ELF-1 (cell line): ENCODE measurements at places on chromosomes 1 and 21.
A peak's percentile ranks its signal among the peaks of the same experiment; 100 is the strongest.

DNA sequence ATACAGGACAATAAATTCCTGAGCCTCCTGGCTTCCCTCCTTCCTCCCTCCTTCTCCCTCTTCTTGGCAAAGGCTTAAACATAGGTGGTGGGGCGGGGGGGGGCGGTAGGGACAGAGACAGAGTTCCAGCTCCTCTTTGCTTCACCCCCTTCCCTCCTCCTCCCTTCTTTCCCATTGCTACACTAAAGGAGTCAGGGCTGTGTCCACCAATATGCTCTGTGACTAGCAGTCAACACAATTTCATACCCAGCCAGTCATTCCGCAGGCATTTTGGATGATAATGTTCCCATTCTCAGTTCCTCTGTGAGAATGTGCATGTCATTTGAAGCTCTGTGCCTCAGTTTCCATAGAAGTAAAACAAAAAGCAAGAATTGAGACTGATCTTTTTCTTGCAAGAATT, 1.7 kb downstream of the LMOD1 start:
- no peak for DNase-seq

GRCh38 chr21:26909972-26910371, 56.9 kb downstream of the ADAMTS5 start:
- peak; percentile 64 for DNase-seq

DNA sequence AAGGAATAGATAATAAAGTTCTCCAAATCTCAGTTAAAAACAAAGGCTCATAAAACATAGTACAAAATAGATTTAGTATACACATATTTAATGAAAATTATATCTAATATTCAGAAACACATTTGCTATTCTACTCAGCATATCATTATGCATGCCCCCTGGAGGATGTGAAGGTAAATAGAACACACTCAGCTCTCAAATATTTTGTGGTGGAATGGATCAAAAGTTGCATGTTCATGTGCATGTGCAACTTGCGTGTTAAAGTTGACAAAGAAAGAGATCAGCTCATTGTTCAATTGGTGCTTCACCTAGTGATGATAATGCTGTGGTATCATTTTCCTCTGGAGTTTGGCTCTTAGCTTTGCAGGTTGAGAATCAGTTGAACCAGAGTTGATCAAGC, 4.9 kb upstream of the ZNF644 start:
- DNase-seq = no peak

DNA sequence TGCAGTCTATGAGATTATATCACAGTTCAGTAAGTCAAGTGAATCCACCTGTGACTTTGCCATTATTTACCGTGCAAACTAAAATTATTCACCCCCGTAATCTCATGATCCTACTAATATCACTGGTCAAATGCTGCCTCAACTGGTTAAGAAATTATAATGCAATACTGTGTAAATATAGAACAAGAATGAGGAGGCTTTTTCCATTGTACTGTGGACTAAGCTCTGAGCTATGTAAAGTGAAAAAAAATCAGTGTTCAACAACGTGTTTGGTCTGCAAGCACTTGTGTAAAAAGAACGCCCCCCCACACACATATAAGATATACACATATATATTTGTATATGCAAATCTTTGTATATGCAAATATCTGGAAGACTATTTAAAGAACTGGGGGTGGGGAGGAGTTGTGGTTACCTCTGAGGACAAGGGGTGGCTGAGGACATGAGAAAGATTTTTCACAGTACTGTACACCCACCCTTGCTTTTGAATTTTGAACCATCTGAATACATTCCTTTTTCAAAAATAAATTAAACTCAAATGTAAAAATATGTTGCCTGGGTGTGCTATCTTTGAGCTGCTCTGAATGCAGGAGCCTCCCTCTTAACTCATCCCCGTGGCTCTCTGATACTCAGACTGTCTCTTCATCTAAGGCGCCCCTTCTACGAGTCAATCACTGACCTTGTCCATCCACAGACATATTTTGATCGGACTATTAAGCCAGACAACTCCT, 57.0 kb downstream of the PTP4A2 start:
- DNase-seq = no peak

GRCh38 chr1:41874151-41874719, 44.5 kb downstream of the HIVEP3 start:
- no peak for DNase-seq

DNA sequence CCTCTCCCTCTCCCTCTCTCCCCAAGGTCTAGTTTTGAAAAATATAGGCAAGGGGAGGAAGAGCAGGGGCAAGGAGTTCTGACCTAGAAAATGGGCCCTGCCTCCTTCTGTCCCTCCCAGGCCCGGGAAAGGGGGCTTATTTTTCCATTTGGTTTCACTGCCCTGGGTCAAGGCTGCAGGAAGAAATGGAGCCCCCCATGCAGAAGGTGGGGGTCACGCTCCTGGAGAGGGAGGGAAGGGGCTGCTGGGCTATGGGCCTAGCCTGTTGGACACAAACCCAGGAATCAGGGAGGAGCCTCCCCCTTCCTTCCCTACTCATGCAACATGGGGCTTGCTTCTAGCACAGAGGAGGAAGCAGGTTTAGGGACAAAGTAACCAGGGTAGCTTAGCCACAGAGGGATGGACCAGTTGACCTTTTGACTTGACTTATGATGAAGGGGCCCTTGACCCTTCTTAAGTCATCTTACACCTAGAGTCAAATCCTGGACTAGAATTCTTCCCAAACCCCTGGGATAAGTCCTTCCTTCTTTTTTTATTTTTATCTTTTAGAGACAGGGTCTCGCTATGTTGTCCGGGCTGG, 70.4 kb upstream of the SSBP3 start:
- no peak for DNase-seq

DNA sequence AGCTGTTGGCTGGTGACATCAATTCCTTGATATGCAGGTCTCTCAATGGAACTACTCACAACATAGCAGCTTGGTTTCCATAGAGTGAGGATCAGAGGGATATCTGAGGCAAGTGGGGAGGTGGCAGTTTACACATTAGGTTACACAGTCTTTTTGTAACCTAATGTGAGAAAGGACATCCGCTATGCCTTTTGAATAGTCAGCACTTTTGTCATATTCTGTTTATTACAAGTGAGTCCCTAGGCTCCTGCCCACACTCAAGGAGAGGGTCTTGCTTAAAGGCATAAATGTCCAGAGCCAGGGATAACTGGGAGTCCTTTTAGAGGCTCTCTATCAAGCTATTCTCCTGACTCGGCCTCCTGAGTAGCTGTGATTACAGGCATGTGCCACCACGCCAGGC, 104.2 kb downstream of the KCNK1 start:
- DNase-seq = no peak

DNA sequence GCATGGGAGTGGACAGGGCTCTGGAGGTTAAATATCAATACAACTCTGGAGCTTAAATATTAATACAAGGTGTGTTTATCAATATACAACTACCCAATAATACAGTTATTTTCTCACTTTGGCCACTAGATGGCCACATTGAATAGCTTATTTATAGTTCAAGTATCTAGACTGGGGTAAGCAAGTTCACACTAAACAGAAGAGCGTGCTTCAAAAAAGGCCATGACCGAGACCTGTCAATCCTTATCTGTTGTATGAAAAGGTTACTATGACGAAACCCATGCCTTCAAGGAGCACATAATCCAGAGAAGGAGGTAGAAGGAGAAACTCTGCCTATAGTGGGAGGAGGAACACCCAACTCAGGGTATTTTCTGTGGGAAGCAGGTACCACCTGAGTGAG, 29.1 kb downstream of the CHML start:
- peak; percentile 37 for DNase-seq

DNA sequence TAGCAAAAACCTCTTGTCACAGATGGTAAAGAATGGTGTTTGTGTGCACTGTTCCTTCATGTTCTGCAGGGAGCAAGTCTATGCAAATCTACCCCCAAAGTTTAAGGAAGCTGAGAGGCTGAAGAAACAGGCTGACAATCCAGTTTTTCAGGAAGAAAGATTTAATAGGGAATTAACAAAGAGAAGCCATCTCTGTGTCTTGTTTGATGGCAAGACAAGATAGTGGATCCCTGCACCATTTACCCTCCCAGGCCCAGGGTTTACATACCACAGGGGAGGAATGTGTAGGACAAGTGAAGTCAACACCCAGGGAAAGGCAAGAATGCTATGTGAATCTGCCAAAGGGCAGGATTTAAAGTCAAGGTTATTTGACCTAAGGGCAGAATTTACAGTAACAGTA, 48.1 kb upstream of the FNBP1L start:
- DNase-seq = peak; percentile 83

GRCh38 chr1:81545734-81546133, 255.0 kb upstream of the ADGRL2 start:
- DNase-seq = peak; percentile 69

GRCh38 chr1:42168391-42168670, 3.8 kb upstream of the GUCA2A start:
- no peak for DNase-seq

GRCh38 chr21:20306836-20307235, 691.4 kb upstream of the NCAM2 start:
- no peak for DNase-seq

- no peak for DNase-seq
Observed at GRCh38 chr1:227707846-227708245, 27.3 kb downstream of the JMJD4 start.
